Mesothelial cell of epicardium (in vitro differentiated cells): ENCODE measurements at places on chromosomes 7 and 10. TPM values are rescaled to one million over a fixed set of nuclear protein-coding genes. Genes with fewer than 3 reads are reported as not detected.

- DNase-seq, result no peak
- peak overlapping the region; percentile 59 for H3K4me3 ChIP-seq
- H3K27ac ChIP-seq, result no peak overlapping the region
- H3K4me1 ChIP-seq, result peaks cover 13% of the 10 kb centered on the region
- peaks cover 5% of the 10 kb centered on the region for H3K27me3 ChIP-seq
- peaks cover 5% of the 10 kb centered on the region for H3K36me3 ChIP-seq
Measured at GRCh38 chr7:55963584-55964168, 709 bp upstream of the NIPSNAP2 start.

DNA sequence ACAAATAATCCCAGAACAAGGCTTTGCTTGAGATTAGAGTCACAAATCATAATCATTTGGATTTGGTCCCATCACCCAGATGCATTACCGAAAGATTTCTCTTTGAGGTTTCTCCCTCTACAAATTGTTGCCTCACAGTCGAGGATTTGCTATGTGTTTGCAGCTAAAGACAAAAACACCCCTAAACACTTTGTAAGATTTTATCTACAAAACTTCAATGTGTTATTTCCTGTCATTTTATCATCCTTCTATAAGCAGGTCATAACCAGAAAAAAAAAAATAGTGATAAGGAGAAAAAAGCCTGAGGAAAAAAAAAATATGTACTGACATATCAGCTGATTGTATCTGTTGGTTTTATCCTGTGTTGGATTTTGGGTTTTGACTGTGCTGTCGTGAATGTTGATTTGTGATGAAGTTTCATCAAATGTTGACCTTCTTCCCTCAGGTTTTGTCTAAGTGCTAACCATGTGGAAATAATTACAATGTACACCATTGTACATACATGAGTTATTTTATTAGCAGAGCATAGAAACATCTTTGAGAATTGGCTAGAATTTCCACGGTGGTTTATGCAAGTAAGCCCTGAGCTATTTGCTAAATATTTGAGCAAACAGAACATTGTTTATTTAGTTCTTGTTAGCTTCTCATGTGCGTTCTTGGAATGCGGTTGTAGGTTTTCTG is 274.4 kb downstream of the NEBL start:
- peak overlapping the region; percentile 79 for H3K27ac ChIP-seq
- H3K27me3 ChIP-seq, result peaks cover 6% of the 10 kb centered on the region
- H3K4me3 ChIP-seq, result no peak overlapping the region
- H3K4me1 ChIP-seq, result peaks cover 13% of the 10 kb centered on the region

DNA sequence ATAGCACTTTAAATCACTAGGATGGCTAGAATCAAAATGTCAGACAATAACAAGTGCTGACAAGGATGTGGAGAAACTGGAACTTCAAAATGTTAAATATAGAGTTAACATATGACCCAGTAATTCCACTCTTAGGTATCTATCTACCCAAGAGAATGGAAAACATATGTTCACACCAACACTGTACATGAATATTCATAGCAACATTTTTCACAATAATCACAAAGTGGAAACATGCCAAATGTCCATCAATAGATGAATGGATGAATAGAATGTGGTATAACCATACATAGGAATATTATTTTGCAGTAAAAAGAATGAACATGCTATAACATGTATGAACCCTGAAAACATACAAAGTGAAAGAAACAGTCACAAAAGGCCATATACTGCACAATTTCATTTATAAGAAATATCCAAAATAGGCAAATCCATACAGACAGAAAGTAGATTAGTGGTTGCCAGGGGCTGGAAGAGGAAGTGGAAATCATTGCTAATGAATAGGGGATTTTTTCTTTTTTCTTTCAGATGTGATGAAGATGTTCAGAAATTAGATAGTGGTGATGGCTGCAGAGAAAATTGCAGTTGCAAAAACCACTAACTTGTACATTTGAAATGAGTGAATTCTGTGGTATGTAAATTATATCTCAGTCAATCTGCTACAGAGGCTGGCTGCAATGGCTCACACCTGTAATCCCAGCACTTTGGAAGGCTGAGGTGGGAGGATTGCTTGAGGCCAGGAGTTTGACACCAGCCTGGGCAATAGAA is 93.0 kb downstream of the CPVL start:
- H3K4me3 ChIP-seq, result no peak overlapping the region
- no peaks in the 10 kb centered on the region for H3K4me1 ChIP-seq
- no peak overlapping the region for H3K27ac ChIP-seq
- no peak for DNase-seq
- H3K27me3 ChIP-seq, result no peaks in the 10 kb centered on the region
- H3K36me3 ChIP-seq, result peaks cover 14% of the 10 kb centered on the region

DNA sequence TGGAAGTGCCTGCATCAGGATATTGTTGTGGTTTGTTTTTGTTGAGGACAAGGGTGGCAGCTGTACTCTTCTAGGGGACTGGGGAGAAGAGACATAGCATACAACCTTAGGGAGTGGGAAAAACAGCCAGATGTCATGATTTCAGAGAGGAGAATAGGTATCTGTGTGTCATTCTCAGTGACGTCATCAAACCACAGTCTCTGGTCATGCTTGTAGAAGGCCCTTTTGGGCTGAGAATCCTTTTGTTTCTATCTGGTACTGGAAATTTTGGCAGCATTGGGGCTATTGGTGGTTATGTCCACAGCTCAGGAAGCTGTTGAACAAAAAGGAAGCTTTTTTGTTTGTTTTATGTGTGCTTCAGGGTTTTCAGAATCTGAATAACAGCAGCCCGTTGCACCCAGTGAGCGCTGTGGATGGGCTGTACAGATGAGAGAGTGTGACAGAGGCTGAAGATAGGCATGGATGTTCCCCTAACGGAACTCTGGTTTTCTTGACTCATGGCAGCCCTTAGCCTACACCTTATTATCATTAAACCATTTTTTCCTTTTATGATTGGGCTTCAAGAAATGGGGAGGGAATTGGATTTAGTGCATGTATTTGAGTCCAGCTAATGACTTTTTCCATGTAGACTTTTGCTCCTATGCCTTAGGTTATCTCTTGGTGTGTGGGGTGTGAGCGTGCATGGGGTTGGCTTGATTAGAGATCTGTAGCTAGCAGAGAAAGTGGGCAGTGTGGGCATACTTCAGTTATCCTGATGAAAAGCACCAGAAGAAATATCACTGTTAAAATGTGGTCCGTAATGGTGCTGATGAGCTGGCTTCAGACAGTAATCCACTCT is 65.7 kb downstream of the SND1 start:
- no peak overlapping the region for H3K4me3 ChIP-seq
- no peak for DNase-seq
- H3K36me3 ChIP-seq, result peaks cover 43% of the 10 kb centered on the region
- no peaks in the 10 kb centered on the region for H3K27me3 ChIP-seq
- no peak overlapping the region for H3K27ac ChIP-seq

DNA sequence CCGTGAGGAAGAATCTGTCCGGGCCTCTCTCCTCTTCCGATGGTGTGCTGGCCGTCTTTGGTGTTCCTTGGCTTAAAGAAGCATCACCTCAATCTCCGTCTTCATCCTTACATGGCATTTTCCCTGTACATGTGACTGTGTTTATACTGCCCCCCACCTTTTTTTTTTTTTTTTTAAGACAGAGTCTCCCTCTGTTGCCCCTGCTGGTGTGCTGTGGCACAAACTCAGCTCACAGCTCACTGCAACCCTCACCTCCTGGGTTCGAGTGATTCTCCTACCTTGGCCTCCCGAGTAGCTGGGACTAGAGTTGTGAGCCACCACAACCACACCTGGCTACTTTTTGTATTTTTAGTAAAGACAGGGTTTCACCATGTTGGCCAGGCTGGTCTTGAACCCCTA is 121.9 kb upstream of the C7orf33 start:
- DNase-seq, result no peak
- H3K4me1 ChIP-seq, result peaks cover 2% of the 10 kb centered on the region
- no peaks in the 10 kb centered on the region for H3K36me3 ChIP-seq
- no peak overlapping the region for H3K27ac ChIP-seq
- H3K27me3 ChIP-seq, result no peaks in the 10 kb centered on the region
- H3K4me3 ChIP-seq, result no peak overlapping the region

- H3K36me3 ChIP-seq, result no peaks in the 10 kb centered on the region
- no peak for DNase-seq
- H3K4me1 ChIP-seq, result peaks cover 5% of the 10 kb centered on the region
- H3K27ac ChIP-seq, result no peak overlapping the region
- peaks cover 50% of the 10 kb centered on the region for H3K27me3 ChIP-seq
Measured at GRCh38 chr10:127832501-127832900, 60.2 kb downstream of the CLRN3 start.

DNA sequence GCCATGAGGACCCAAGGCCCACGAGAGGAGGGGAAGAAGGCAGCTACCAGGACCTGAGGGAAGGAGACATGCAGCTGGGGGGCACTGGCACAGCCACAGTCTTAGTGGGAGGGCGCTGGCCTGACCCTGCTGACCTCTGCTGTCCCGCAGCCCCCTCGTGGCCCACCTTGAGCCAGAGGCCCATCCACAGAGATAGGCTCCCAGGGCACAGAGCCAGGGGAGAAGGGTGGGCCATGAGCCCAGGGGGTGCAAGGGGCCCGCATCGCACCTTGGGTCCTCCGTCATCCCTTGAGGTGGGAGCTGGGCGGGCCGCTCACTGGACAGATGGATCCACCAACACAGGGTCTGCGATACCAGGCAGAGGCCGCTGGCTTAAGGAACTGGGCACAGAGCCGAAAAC is 387.7 kb upstream of the PFKP start:
- H3K27me3 ChIP-seq, result peaks cover 2% of the 10 kb centered on the region
- no peak overlapping the region for H3K4me3 ChIP-seq
- H3K36me3 ChIP-seq, result no peaks in the 10 kb centered on the region
- no peak overlapping the region for H3K27ac ChIP-seq
- no peaks in the 10 kb centered on the region for H3K4me1 ChIP-seq

GRCh38 chr10:111246814-111247452 is 170.1 kb downstream of the ADRA2A start:
- peaks cover 12% of the 10 kb centered on the region for H3K27me3 ChIP-seq
- H3K4me3 ChIP-seq, result no peak overlapping the region

GRCh38 chr10:103612462-103613365 is 119.2 kb downstream of the NEURL1 start:
- no peak overlapping the region for H3K27ac ChIP-seq
- no peak for DNase-seq
- no peak overlapping the region for H3K4me3 ChIP-seq
- peaks cover 15% of the 10 kb centered on the region for H3K4me1 ChIP-seq
- H3K36me3 ChIP-seq, result peaks cover 27% of the 10 kb centered on the region

DNA sequence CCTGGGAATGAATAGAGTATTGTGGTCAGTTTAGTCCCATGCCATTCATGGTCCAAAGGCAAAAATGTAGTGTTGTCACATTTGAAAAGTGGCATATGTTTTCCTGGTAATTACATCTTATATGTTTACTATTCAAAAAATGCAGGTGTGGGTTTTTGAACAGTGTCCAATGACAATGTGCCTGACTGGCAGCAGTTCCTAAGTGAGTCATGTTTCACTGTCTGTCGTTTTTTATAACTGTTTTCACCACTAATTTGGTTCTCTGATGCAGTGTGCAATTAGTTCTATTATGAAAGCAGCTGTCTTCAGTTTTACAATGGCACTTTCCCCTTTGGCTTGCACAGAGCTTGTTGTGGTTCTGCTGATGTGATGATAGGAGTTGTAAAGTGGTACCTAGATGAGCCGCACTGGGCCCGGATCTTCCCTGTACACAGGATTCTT is 162.3 kb downstream of the SEM1 start:
- H3K4me1 ChIP-seq, result no peaks in the 10 kb centered on the region
- no peak overlapping the region for H3K4me3 ChIP-seq
- no peak for DNase-seq

GRCh38 chr10:22444219-22444788 is 99.0 kb downstream of the SPAG6 start:
- no peaks in the 10 kb centered on the region for H3K36me3 ChIP-seq
- no peak overlapping the region for H3K27ac ChIP-seq
- no peak overlapping the region for H3K4me3 ChIP-seq
- H3K4me1 ChIP-seq, result peaks cover 50% of the 10 kb centered on the region
- DNase-seq, result no peak

- H3K27ac ChIP-seq, result peak overlapping the region; percentile 98
- no peaks in the 10 kb centered on the region for H3K27me3 ChIP-seq
- peaks cover 2% of the 10 kb centered on the region for H3K36me3 ChIP-seq
- peaks cover 32% of the 10 kb centered on the region for H3K4me1 ChIP-seq
Measured at GRCh38 chr10:18659819-18660535, 746 bp downstream of the ARL5B start.

DNA sequence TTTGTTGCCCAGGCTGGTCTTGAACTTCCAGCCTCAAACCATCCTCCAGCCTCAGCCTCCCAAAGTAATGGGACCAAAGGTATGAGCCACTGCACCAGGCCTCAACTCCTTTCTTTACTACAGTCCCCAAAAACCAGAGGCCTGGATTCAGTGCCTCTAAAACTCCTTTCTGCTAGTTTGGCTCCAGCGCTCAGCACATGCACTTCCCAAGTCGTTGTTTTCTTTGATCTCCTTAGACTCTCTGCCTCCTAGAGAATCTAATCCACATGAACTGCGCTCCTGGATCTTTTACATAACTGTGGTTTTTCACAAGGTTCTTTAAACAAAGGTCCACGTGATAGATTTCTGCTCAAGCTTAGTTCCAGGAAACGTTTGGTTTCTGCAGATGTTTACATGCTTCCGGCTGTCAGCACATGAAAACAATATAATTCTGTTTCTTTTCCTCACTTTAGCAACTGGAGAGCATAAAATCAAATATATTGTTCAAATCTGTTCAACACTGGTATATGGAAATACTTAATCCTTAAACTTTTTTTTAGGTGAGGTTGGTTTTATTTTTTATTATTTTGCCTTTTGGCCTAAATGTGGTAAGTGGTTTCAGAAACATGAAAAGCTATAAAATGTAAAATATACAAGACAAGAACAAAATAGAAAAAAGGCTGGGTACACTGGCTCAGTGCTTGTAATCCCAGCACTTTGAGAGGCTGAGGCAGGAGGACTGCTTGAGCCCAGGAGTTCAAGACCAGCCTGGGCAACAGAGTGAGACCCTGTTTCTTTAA is 270.5 kb upstream of the MKLN1 start:
- peaks cover 2% of the 10 kb centered on the region for H3K36me3 ChIP-seq
- H3K27me3 ChIP-seq, result no peaks in the 10 kb centered on the region
- no peak overlapping the region for H3K4me3 ChIP-seq
- H3K27ac ChIP-seq, result peak overlapping the region; percentile 13

GRCh38 chr7:151782598-151783448 is 94.1 kb downstream of the PRKAG2 start:
- peaks cover 2% of the 10 kb centered on the region for H3K4me1 ChIP-seq
- H3K4me3 ChIP-seq, result peak overlapping the region; percentile 46
- peaks cover 39% of the 10 kb centered on the region for H3K27me3 ChIP-seq
- peak; percentile 80 for DNase-seq
- H3K27ac ChIP-seq, result no peak overlapping the region
- H3K36me3 ChIP-seq, result no peaks in the 10 kb centered on the region

- DNase-seq, result no peak
- H3K4me1 ChIP-seq, result peaks cover 22% of the 10 kb centered on the region
- no peaks in the 10 kb centered on the region for H3K36me3 ChIP-seq
- H3K27ac ChIP-seq, result peak overlapping the region; percentile 59
- H3K4me3 ChIP-seq, result no peak overlapping the region
Measured at GRCh38 chr7:151726652-151727578, 150.0 kb downstream of the PRKAG2 start.

Gene BTBD16
- not detected in 3 replicates for total RNA-seq

Gene TMEM229A
- total RNA-seq, result 0.59 to 0.69 TPM (median 0.66 TPM) in 3 replicates

Gene ZKSCAN5
- total RNA-seq, result 14.4 to 14.6 TPM (median 14.4 TPM) in 3 replicates

Gene FAM25C
- total RNA-seq, result not detected in 3 replicates

Gene GPR26
- not detected in 3 replicates for total RNA-seq
